ENCODE measurements at places on chromosomes 2 and 18.

- DNase-seq: no peak
Measured at GRCh38 chr2:224086226-224086914, 47.3 kb upstream of the SERPINE2 start.

DNA sequence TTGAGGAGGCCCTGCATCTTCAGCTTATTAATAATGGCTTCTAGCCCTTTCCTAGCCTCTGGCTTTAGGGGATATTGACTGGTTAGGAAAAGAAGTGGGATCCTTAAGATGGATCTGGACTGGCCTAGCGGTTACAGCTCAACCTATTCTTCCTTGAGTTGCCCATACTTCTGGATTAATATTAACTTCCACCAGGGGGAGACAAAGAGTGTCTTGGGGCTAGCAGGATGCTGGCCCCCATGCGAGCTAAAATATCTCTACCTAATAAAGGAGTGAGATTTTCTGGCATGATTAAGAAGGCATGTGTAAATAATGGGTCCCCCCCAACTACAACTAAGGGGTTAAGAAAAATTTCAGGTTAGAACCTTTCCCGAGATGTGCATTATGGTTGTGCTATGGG, 23.2 kb upstream of the PLA2R1 start:
- DNase-seq: no peak

DNA sequence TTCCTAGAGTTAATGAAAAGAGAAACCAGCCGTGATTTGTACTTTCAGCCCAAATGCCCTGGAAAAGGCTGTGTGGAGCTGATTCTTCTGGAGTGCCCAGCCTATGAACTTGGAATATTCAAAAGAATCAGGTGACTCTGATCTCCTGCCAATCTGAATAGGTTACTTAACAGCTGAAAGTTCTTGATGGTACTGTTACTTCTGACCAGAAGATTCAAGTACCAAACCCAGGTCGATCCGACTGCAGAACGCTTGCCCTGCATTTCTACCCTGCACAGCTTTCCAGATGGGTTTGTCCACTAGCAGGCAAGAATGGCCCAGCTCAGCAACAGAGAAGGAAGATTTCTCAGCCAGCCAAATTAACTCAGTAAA, 430.4 kb downstream of the PID1 start:
- DNase-seq: no peak

GRCh38 chr2:73099486-73099885, 13.3 kb downstream of the RAB11FIP5 start:
- DNase-seq: no peak

GRCh38 chr18:70671889-70672565, 383.2 kb downstream of the SOCS6 start:
- peak; percentile 72 for DNase-seq

DNA sequence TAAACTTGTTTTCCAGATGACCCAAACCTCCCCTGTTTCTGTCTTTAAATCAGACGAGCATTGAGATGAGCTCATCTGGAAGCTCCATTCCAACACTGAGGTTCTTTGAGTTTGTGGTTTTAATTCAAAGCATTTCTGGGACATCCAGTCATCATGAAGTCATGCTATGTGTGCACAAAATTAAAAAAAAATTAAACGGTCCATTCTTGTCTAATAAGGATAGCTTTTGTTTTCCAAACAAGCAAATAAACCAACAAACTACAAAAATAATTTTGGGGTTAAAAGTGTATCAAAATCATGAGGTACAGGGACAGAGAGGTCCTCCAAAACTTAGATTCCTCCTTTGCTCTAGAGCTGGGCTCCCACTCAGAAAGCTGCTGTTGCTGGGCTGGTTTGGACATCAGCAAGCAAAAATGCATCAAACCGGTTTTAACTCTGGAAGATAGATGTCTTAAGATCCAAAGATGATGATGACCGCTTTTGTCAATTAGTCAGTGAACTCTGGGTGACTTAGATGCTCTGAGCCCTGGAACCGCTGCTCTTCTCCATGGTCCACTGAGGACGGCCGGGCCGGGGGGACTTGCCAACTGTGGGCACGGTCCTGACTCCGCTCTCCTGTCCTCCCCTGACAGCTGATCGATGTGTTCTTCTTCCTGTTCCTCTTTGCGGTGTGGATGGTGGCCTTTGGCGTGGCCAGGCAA, 65.4 kb downstream of the TRPM8 start:
- no peak for DNase-seq

DNA sequence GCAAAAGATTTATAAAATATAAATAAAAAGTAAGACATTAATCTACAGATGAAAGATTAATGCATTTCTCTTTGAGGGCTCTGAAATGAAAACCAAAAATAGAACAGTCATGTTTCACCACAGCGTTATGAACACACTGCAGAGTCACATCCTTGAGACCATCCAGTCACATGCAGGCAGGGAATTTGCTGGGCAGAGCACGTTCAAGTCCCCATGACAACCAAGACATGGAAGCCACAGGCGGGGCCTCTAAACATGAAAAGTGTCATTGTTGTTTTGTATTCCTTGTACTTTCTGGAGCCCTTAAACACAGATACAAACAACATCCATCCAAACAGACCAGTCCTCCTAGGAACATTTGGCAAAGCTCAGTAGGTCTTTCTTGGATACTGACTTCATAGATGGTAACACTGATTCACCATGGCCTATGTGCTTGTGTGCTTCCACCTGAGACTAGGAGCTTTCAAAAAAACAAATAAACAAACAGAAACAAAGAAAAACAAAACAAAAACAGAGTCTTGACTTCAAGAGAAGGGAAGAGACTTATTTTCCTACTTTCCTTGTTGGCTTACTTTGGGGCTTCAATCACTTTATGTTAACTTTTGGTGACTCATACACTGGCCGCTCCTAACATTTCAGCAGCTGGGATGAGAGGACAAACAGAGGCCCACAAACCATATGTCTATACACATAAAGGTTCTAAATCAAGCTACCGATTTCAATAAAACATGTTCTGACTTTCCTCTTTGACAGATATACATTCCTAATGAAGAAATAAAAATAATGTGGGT, 99.5 kb upstream of the CCDC85A start:
- no peak for DNase-seq

GRCh38 chr18:54928236-54928635, 31.0 kb downstream of the CCDC68 start:
- DNase-seq: no peak

- DNase-seq: no peak
Measured at GRCh38 chr2:199895406-199895805, 15.7 kb upstream of the C2orf69 start.

- peak; percentile 78 for DNase-seq
Measured at GRCh38 chr18:78979730-78980278, at the start of gene SALL3. TSS of gene SALL3 (plus strand) at chr18:78979818. CDS start at chr18:78980275, 457 bp downstream.

DNA sequence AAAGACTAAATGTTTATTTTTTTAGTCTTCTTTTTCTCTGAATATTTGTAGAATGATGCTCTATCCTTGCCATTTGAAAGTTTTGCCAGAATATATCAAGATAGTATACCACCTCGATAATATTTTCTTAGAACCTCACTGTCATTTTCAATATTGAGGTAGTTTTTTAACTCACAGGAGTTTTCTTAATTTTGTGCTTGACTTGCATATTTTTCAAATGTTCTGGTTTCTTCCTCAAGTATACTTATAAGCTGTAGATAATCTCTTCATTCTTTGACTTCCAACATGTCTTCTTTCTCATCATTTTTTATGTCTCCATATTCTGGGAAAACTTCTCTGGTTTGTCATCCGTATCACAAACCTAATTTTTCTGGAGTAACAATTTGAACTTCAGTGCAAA, 559.6 kb downstream of the ARHGAP15 start:
- no peak for DNase-seq

DNA sequence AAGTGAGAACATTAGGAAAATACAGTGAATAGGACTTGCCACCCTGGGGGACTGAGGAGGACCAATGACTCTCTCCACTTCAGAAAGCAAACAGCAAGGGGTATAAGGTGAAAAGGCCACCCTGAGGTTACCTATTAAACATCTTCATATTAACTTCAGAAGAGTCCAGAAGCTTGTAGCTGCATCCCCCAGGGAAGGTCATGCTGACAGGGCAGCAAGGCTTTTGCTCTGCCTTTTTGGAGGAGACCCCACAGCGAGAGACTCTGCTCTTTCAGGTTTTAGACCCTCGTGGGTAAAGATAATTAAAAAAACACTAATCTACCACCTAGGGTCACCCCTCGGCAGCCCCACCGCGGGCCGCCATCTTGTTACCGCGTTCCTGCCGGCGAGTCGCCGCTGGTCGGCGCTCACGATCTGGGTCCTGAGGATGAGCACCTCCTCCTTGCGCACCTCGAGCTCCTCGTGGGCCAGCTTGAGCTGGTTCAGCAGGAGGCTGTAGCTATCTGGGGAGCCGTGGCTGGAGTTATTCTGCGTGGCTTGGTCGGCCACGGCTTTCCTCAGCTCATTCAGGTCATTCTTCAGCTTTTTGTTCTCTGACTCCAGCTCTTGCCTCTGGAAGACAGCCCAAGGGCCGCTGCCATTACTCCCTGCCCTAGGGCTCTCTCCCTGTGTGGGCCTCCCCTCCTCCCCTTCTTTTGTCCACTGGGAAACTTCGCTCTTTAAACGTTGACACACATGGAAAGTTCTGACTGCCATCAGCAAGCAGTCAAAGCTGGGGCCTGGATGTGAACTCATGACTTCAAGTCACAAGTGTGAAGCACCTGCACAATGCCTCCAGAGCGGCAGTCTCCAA, 50.7 kb upstream of the ACAA2 start:
- no peak for DNase-seq

- DNase-seq: no peak
Measured at GRCh38 chr18:23191232-23191631, 55.9 kb downstream of the CABLES1 start.

GRCh38 chr2:148027822-148028221, 6.9 kb downstream of the MBD5 start:
- DNase-seq: no peak

DNA sequence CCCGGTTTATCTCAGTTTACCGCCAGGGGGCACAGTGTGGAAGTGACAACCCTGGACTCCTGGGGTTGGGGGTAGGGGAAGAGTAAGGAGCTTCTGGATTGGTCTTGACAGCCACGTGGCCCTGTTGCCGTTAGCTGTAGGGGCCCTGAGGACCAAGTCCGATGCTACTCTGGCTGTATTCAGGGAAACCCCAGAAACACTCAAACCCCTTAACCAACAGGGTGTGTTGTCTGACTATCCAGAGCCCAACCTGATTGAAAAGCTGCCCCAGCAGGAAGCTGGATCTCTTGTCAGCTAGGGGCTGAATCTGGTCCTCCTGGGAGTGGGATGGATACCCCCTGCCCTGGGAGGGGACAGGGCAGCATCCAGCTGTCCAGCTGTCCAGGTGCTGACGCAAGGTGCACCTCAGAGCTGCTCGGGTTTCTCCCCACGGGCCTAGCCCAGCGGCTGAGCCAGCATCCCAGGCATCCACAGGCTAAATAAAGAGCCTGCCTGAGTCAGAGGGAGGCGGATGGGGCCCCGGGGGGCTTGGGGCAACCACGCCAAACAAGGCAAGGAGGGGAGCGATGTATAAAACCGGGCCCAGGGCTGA, 3.1 kb upstream of the GMPPA start:
- peak; percentile 77 for DNase-seq

DNA sequence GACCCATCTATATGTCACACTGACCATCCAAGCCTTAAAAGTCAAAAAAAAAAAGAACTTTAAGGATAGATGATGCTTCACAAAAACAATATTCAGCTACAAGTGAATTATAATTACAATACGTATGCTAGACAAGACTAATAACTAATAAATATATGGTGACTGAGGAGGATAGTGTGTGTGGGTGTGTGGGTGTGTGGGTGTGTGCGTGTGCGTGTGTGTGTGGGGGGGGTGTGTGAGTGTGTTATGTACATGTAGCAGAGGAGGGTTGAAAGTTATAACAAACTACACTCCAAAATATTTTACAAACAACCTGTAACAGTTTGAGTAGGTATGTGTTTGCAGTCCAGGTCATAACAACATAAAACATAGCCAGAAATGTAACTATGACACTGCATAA, 159.2 kb upstream of the RBBP8 start:
- no peak for DNase-seq

DNA sequence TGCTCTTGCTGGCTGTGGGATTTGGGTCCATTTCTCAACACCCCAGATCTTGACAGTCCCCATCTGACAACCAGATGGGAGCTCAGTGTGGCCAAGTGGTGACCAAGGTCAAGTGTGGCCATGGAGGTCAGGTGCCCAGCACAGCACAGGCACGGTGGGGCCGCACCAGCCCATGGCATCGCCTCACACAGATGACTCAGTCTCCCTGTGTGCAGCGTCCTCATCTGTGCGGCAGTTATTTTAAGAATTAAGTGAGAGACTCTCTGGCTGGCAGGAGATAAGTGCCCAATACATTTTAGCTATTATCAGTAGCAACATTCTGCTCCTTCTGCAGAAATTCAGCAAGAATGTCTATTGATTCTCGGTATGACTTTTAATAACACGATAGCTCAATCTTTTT, 167.2 kb downstream of the DDX1 start:
- no peak for DNase-seq

DNA sequence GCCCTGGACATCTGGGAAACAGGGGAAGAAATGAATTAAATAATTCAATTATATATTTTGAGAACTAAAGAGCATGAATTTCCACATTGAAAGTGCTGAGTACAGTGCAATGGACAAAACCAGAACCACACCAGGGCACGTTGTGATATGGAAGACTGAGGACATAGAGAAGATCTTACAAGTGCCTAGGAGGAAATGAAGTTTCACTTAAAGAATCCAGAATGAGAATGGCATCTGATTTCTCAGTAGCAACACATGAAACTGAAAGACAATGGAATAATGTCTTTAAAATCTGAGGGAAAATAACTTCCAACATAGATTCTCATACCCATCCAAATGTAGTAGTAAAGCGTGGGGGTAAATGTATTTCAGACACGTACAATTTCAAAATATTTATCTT, 20.3 kb upstream of the AAK1 start:
- DNase-seq: no peak

- no peak for DNase-seq
Measured at GRCh38 chr2:151363709-151364108, 6.3 kb downstream of the TNFAIP6 start.

GRCh38 chr2:81895620-81896250, 1591.2 kb upstream of the LRRTM1 start:
- no peak for DNase-seq

- no peak for DNase-seq
Measured at GRCh38 chr2:179140571-179140970, 90.6 kb upstream of the CCDC141 start.

DNA sequence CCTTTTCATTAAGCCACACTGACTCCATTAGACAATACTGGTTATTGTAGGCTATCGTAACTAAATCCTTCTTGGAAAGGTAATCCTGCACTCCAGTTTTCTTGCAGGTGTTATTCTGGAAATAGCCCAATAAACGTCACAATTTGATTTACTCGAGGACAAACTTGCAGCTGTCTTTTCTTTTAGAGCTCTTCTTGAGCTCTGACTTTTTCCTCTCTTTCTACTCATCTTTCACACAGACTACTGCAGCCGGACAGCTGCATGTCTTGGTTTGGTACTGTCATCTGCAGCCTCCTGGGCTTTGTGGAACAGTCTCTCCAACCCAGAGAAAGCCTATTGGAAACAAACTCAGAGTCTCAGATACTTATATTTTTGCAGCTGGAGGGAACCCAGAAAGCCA, 23.0 kb upstream of the MSGN1 start:
- DNase-seq: no peak

DNA sequence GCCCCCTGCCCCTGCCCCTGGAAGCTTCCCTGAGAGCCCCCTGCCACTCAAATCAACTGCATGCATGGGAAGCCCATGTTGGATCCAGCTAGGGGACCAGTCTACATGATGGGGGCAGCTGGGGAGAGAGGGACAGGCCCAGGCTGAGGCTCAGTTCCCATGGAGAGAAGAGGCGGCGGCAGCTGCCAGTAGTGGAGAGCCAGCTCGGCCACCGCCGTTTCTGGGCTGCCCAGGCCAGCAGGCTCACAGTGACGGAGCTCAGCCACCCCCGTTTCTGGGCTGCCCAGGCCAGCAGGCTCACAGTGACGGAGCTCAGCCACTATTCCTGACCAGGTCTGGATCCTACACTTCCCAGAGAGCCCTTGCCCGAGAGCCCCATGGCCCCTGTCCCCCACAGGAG, 3.6 kb downstream of the MAB21L4 start:
- DNase-seq: no peak

Data from D341Med (cell line).